Right forelimb (tissue), 1 donor: ENCODE measurements at places on chromosomes 5 and 9.

GRCh38 chr5:148403344-148403743, 19.6 kb downstream of the FBXO38 start:
- DNase-seq: no peak

DNA sequence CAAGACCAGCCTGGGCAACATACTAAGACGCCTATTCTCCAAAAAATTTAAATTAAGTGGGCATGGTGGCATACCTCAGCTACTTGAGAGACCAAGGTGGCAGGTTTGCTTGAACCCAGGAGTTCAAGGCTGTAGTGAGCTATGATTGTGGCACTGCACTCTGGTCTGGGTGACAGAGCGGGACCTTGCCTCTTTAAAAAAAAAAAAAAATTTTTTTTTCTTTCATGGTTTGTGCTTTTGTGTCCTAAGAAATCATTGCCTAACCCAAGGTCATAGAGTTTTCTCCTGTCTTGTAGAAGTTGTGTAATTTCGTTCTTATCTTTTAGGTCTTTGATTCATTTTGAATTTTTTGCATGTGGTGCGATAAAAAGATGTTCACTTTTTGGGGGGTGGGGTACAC, 12.3 kb downstream of the GPBP1 start:
- DNase-seq: no peak

GRCh38 chr9:71583792-71584191, 184.5 kb downstream of the CEMIP2 start:
- no peak for DNase-seq

DNA sequence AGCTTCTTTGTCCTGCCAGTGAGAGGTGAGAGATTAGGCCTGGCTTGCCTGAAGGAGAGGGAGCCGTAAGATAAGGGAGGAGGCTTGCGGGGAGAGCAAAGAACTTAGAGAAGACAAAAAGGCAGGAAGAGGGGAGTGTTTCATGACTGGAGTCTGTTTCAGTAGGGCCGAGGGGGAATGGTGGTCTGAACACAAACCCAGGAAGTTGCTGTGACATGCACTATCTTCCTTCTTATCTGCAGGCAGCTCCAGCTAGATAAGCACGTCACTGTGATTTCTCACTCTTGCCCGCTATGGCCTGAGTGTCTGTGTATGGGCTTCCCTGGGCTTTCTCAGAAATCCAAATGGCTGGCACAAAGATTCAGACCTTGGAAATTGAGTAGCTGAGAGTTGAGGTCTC, 307.5 kb upstream of the CLINT1 start:
- no peak for DNase-seq

DNA sequence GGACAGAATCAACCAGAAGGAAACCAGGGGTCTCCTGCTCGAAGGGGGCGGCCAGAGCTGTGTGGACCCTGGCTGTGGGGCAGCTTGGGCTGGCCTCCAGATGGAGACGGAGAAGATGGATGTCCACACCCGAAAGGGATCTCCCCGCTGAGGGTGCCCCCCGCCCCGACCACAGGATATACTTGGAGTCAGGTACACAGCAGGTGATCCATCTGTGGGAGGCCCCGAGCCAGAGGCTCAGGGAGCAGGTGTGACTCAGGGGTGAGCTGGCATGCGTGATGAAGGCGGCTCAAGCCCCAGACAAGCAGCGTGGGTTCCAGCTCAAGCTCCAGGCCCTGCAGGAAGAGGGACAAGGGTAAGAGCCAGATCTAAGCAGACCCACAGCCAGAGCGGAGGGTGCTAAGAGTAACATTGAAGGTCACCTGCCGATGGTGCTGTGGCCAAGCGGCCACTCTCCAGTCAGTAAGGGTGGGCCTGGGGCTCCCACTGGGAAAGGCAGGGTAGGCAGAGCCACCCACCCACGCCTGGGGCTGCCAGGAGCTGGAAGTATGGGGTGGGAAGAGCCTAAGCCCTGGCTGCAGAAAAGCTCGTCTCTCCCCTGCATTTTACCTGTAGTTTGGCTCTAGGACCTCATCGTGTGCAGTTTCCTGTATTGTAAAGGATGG, 30.6 kb upstream of the MVB12B start:
- no peak for DNase-seq

GRCh38 chr5:160092960-160093707, 26.1 kb downstream of the PWWP2A start:
- no peak for DNase-seq
